Activated naive CD4-positive, alpha-beta T cell treated with anti-CD3 and anti-CD28 coated beads for 36 hours (primary cell): ENCODE measurements at places on chromosomes 3 and 15. TPM values are rescaled to one million over a fixed set of nuclear protein-coding genes. Genes with fewer than 3 reads are reported as not detected.
A peak's percentile ranks its signal among the peaks of the same experiment; 100 is the strongest.

The HRG gene
- total RNA-seq = not detected

The TAMM41 gene
- 19.3 TPM for total RNA-seq

The LYZL4 gene
- not detected for total RNA-seq

The GABPB1 gene
- total RNA-seq = 53.5 TPM

The TRPM1 gene
- total RNA-seq = not detected

GRCh38 chr3:43260412-43260811 lies 25.9 kb upstream of the SNRK start:
- H3K4me1 ChIP-seq = peaks cover 22% of the 10 kb centered on the region
- H3K27me3 ChIP-seq = no peaks in the 10 kb centered on the region
- DNase-seq = no peak
- no peak overlapping the region for H3K27ac ChIP-seq
- H3K36me3 ChIP-seq = no peaks in the 10 kb centered on the region

GRCh38 chr15:91908391-91908790 lies 54.9 kb downstream of the SLCO3A1 start:
- DNase-seq = peak; percentile 16
- H3K4me1 ChIP-seq = peaks cover 27% of the 10 kb centered on the region
- no peak overlapping the region for H3K27ac ChIP-seq
- peaks cover 2% of the 10 kb centered on the region for H3K36me3 ChIP-seq
- no peak overlapping the region for H3K4me3 ChIP-seq

DNA sequence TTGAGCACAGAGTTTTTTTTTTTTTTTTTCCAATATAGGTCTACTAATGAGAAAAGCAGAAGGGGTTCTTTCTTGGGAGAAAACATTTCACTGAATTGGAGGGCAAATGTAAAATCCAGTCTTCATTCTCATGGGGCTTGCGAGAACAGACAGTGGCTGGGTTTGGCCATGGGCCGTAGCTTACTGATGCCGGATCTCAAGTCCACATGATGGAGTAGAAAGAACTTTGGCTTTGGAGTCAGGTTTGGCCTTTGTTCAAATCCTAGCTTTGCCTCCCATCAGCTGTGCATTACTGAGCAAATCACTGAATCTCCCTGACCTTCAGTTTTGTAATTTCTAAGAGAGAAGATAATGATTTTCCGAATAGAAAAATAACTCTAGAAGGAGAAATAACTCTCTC lies 59.7 kb downstream of the LMCD1 start:
- no peak overlapping the region for H3K4me3 ChIP-seq
- H3K27ac ChIP-seq = no peak overlapping the region
- no peak for DNase-seq
- H3K4me1 ChIP-seq = no peaks in the 10 kb centered on the region
- no peaks in the 10 kb centered on the region for H3K27me3 ChIP-seq
- no peaks in the 10 kb centered on the region for H3K36me3 ChIP-seq

DNA sequence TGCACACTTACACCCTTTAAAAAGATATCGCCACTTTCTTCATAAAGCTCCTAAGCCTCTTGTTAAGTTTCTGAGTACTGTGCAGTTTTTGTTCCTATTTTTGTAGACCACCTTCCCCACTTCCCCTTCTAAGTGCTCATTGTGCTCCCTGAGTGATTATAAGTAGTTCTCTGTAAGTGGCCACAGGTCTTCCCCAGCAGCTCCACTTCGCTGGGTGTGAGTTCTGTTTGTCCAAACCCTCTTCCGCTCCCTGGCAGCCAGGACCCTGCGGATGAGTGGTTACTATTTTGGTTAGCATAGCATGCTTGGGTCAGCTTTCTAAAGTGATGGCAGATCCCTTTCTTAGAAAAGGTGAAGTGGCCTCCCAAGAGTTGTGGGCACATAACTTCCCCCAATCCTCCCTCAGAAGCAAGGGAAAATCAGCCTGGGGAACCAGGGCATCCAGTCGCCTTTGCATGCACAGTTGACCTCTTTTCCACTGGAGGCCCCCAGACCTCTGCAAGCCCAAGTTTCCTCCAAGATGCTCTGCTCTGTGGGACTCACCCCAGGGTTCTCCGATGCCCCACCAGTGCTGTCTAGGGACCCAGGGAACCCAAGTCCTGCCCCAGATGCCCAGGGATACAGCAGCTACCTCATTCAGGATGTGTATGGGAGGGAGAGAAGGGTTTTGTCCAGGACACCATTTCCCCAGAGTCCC lies 69.6 kb downstream of the ATP10A start:
- no peak overlapping the region for H3K27ac ChIP-seq
- DNase-seq = no peak
- peaks cover 76% of the 10 kb centered on the region for H3K4me1 ChIP-seq
- H3K36me3 ChIP-seq = peaks cover 3% of the 10 kb centered on the region
- no peak overlapping the region for H3K4me3 ChIP-seq

GRCh38 chr15:77024273-77025082 lies 29.6 kb downstream of the PSTPIP1 start:
- H3K4me1 ChIP-seq = peaks cover 47% of the 10 kb centered on the region
- H3K36me3 ChIP-seq = peaks cover 35% of the 10 kb centered on the region
- H3K27me3 ChIP-seq = no peaks in the 10 kb centered on the region
- peak overlapping the region; percentile 100 for H3K27ac ChIP-seq

- peak; percentile 13 for DNase-seq
- peaks cover 2% of the 10 kb centered on the region for H3K36me3 ChIP-seq
- no peaks in the 10 kb centered on the region for H3K27me3 ChIP-seq
Observed at GRCh38 chr3:115165266-115165665, 18.2 kb upstream of the ZBTB20 start.
